ENCODE measurements at places on chromosomes 4 and X.
A peak's percentile ranks its signal among the peaks of the same experiment; 100 is the strongest.

GRCh38 chr4:7607156-7607910 is 172.6 kb upstream of the PSAPL1 start:
- H3K4me3 ChIP-seq: no peak overlapping the region
- peaks cover 2% of the 10 kb centered on the region for H3K4me1 ChIP-seq
- no peak overlapping the region for H3K27ac ChIP-seq
- peaks cover 24% of the 10 kb centered on the region for H3K27me3 ChIP-seq
- DNase-seq: no peak

DNA sequence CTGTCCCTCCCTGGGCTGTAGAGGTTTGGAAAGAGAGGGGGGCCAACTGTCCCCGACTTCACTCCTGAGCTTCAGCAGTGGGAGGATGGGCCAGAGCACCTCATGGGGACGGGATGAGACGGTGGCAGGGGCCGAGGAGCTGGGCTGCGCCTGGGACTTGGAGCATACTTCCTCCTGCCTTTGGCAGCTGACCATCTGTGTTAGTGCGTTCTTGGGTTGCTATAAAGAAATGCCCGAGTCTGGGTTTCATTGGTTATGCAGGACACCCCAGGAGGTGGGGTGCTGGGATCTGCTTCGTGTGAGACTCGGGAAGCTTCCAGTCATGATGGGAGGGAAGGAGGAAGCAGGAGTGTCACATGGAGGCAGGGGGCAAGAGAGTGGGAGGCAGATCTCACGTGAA is 7.4 kb downstream of the PSAPL1 start:
- no peaks in the 10 kb centered on the region for H3K27me3 ChIP-seq
- no peak overlapping the region for H3K27ac ChIP-seq
- H3K36me3 ChIP-seq: no peaks in the 10 kb centered on the region

DNA sequence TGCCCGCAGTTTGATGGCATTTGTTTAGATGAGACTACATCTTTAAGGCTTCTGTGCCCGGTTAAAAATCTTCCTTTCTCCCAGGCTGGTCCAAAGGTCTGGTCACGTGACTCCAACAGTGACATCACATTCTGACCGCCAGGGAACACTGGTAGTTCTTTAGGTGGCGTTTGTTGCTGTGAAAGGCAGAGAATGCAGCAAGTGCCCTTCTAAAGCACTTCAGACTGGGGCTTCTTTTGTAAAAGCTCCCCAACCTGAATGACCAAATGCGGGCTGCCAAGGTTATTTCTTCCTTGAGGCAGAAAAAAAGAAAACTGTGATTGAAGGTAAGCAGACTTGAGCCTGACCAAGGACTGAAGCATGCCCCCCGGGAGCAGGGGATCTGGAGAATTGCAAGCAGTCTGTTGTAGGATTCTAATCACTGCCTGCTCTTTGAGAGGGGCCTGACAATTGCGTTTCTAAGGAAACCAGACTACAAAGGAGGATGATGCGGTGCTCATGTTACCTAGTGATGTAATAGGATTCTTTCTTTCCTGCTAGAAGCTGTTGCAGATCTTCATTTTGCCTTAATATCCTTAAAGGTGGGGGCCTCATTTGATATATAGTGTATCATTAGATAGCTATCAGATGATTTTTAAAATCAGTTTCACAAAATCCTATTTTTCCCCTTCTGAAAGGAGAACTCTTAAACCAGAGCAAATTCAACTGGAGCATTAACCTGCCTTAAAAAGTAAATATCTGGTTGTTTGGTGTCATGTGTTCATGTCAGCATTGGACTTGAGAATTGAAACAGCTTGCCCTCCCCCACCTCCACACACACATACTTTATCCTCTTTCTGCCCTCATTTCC is 133.1 kb downstream of the AKAP4 start:
- no peaks in the 10 kb centered on the region for H3K27me3 ChIP-seq
- no peaks in the 10 kb centered on the region for H3K4me1 ChIP-seq
- DNase-seq: peak; percentile 60
- H3K27ac ChIP-seq: no peak overlapping the region
- H3K36me3 ChIP-seq: no peaks in the 10 kb centered on the region

DNA sequence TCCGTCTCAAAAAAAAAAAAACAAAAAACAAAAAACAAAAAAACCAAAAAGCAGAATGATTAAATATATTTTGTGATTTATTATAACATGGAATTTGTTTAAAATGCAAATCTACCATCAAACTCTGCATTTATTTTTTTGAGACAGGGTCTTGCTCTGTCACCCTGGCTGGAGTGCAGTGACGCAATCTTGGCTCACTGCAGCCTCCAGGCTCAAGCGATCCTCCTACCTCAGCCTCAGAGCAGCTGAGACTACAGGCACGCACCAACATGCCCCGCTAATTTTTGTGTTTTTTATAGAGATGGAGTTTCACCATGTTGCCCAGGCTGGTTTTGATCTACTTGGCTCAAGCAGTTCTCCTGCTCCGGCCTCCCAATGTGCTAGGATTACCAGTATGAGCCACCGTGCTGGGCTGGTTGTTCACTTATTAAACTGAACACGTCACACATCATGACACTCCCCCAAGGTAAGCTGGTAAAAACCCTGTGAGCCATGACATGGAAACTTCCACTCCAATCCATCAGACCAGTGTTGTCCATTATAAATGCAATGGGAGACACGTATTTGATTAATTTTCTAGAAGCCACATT is 45.7 kb downstream of the RBM47 start:
- H3K4me3 ChIP-seq: no peak overlapping the region
- peak overlapping the region; percentile 72 for H3K27ac ChIP-seq
- peaks cover 6% of the 10 kb centered on the region for H3K4me1 ChIP-seq

- no peaks in the 10 kb centered on the region for H3K27me3 ChIP-seq
- no peak overlapping the region for H3K4me3 ChIP-seq
- no peak overlapping the region for H3K27ac ChIP-seq
- H3K4me1 ChIP-seq: no peaks in the 10 kb centered on the region
Measured at GRCh38 chr4:17068891-17069290, 170.4 kb upstream of the LDB2 start.

DNA sequence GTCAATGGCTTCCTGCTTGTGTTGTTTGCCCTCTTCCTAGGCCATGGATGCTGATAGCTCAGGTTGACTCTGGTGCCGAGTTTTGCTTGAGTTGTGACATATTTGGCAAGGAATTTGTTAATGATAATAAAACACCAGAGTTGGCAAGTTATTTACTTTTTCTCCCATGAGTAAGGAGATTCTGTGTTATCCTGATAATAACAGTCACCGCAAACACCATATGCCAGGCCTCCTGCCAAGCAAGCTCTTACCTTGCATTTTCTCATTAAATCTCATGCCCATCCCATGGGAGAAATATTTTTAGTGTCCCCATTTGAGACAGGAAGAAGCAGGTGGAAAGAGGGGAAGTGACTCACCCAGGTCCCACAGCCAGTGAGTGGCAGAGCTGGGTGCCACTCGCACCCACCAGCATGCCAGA is 67.4 kb upstream of the CLCN4 start:
- DNase-seq: no peak
- H3K4me3 ChIP-seq: no peak overlapping the region
- H3K4me1 ChIP-seq: peaks cover 4% of the 10 kb centered on the region
- no peaks in the 10 kb centered on the region for H3K27me3 ChIP-seq
- peaks cover 14% of the 10 kb centered on the region for H3K36me3 ChIP-seq

DNA sequence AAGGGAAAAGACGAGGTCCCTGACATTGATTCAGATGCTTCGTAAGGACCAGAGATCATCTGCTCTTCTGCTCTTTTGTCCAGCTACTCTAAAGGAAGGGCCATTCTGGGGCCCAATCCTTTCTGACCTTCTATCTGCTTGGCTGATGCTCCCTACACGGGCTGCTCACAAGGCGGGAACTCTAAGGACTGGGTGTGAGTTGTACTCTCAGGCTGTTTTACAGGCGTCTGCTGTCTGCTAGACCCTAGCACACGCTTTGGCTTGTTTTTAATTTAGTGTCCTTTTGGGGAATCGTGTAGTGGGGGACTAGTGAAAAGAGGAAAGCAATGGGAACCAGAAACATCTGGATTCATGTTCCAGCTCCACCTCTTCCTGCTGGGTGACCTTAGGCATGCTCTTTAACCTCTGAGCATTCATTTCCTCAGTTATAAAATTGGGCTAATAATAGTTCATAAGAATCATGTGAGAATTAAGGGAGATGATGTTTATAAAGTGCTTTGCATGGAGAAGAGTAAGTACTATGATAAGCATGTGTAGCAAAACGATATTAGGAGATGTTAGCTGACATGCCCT is 53.1 kb downstream of the CASP3 start:
- H3K4me3 ChIP-seq: no peak overlapping the region
- H3K27me3 ChIP-seq: no peaks in the 10 kb centered on the region
- DNase-seq: no peak

DNA sequence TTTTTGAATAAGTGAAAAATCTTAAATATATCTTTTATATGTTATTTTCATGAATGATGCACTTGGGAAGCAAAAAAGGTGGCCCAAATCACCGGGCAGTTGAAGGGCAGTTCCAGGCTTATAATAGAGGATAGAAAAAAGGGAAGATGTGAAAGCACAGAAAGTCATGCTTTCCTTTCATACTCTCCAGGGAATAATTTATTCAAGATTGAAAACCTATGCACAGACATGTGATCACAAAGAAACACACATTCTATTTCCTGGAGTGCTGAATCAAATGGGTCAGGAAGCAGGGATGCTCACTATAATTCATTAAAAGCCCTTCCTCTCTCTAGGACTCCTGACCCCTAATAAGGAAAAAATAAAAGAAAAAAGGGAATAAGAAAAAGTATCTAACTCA is 66.1 kb upstream of the USP38 start:
- H3K4me3 ChIP-seq: no peak overlapping the region
- H3K4me1 ChIP-seq: no peaks in the 10 kb centered on the region
- no peak for DNase-seq
- no peaks in the 10 kb centered on the region for H3K27me3 ChIP-seq

- peak; percentile 75 for DNase-seq
- H3K27ac ChIP-seq: peak overlapping the region; percentile 65
- H3K4me3 ChIP-seq: peak overlapping the region; percentile 42
- no peaks in the 10 kb centered on the region for H3K27me3 ChIP-seq
Measured at GRCh38 chr4:80201252-80202151, 4.2 kb downstream of the PRDM8 start.

GRCh38 chr4:100240008-100240407 is 49.7 kb upstream of the DDIT4L start:
- no peak overlapping the region for H3K27ac ChIP-seq
- H3K4me1 ChIP-seq: no peaks in the 10 kb centered on the region
- no peak overlapping the region for H3K4me3 ChIP-seq
- H3K36me3 ChIP-seq: no peaks in the 10 kb centered on the region
- peak; percentile 16 for DNase-seq

DNA sequence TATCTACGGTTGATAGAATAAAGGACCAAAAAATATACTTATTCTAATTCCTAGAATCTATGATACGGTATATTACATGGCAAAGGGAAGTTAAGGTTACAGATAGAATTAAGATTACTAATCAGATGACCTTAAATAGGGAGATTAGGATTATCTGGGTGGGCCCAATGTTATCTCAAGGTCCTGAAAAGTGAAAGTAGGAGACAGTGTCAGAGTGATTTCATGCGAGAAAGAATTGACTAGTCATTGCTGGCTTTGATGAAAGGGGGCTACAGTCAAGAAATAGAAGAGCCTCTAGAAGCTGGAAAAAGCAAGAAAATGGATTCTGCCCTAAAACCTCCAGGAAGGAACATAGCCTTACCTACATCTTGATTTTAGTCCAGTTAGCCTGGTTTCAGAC is 176.9 kb upstream of the PPP1R2C start:
- no peaks in the 10 kb centered on the region for H3K36me3 ChIP-seq
- no peaks in the 10 kb centered on the region for H3K27me3 ChIP-seq
- no peak for DNase-seq
- no peak overlapping the region for H3K27ac ChIP-seq

DNA sequence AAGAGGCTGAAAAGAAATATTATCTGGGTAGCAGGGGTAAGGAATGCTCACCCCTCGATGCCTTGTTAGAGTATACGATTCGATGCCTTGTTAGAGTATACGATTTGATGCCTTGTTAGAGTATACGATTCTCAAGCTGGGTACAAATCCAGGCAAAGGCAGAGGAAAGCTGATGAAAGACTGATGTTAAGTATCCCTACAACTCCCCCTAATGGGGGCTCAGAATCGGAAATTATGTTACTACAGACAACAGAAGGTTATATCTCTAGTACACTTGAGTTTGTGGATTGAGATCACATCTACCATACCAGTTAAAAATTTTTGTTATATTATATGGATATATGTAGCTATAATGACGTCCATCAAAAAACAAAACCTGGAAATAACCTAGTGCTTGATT is 4.8 kb downstream of the LRRC66 start:
- H3K4me1 ChIP-seq: peaks cover 2% of the 10 kb centered on the region
- no peak overlapping the region for H3K4me3 ChIP-seq
- H3K27ac ChIP-seq: no peak overlapping the region
- peaks cover 61% of the 10 kb centered on the region for H3K36me3 ChIP-seq
- DNase-seq: peak; percentile 24
- no peaks in the 10 kb centered on the region for H3K27me3 ChIP-seq

GRCh38 chr4:2867758-2868491 is 24.3 kb downstream of the ADD1 start:
- H3K27me3 ChIP-seq: no peaks in the 10 kb centered on the region
- peak overlapping the region; percentile 72 for H3K4me3 ChIP-seq
- DNase-seq: peak; percentile 77
- no peaks in the 10 kb centered on the region for H3K36me3 ChIP-seq

DNA sequence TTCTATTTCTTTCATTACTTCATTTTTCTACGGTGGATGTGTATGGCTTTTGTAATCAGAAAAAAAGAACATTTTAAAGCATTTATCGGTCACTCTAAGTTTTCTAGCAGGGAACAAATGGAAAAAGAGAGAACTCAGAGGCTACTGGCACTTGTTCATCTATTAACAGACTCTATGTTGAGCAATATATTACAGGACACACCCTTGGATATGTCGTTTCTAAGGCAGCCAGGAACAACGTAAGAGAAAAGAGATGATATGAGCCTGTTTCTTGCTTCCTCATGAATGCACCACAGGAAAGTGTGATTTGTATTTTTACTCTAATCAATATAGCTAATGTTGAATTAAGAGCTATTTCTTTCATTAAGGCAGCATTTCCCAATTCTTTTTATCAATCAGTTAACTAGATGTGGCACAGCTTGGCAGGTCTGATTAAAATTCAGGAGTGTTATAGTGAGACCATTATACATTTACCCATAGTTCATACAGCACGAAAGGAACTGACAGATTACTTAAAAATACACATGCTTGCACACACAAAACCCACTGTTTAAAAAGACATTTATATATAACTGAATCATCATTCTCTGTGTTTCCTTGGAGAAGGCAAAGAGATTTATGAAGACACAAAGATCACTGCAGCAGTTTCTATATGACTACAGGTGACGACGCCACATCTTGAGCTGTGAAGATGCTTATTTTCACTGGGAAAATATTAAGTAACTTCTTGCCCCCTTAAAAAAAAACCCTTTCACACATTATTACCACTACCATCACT is 13.0 kb downstream of the RAB9B start:
- H3K36me3 ChIP-seq: no peaks in the 10 kb centered on the region
- no peak for DNase-seq
- no peaks in the 10 kb centered on the region for H3K4me1 ChIP-seq
- H3K27ac ChIP-seq: no peak overlapping the region

DNA sequence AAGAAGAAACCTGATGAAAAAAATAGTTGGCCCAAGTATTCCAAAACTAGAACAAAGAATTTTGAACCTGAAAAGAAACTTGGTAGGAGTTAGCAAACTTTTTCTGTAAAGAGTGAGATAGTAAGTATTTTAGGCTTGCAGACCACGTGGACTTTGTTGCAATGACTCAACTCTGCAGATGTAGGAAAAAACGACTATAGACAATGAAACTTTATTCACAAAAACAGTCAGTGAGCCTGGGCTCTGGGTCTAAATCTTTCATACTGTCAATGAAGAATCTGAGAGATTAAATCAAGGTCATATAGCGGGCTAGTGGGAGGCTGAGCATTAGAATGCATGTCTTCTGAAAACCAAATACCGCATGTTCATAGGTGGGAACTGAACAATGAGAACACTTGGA is 23.0 kb downstream of the SH3D19 start:
- H3K36me3 ChIP-seq: no peaks in the 10 kb centered on the region
- H3K4me3 ChIP-seq: no peak overlapping the region
- DNase-seq: peak; percentile 24
- H3K4me1 ChIP-seq: no peaks in the 10 kb centered on the region
- no peaks in the 10 kb centered on the region for H3K27me3 ChIP-seq
- H3K27ac ChIP-seq: no peak overlapping the region

All from mesenchymal stem cell (in vitro differentiated cells and primary cell).